ENCODE measurements at places on chromosomes 16 and 17. TPM values are rescaled to one million over a fixed set of nuclear protein-coding genes. Genes with fewer than 3 reads are reported as not detected.

DNA sequence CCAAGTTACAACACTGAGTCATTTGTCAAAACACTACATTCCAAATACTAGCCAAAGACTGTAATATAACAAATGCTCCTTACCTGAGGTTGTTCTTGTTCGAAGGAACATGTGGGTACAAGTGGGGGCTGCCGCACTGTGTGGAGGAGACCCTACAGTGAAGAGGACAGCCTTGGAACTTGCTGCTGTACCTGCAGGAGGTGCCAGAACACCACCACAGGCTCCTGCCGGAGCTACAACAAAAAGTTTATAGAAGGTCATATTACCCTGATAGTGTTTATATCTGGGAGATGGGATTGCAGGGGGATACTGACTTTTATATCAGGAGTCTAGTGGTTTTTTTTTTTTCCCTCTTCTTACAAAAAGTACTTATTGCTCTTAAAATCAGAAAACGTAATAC, 37.8 kb upstream of the ALDH3A1 start:
- no peaks in the 10 kb centered on the region for H3K27me3 ChIP-seq
- H3K4me3 ChIP-seq, result no peak overlapping the region
- H3K4me1 ChIP-seq, result no peaks in the 10 kb centered on the region
- no peak overlapping the region for H3K27ac ChIP-seq
- H3K36me3 ChIP-seq, result no peaks in the 10 kb centered on the region

Gene CCL7
- total RNA-seq, result not detected

DNA sequence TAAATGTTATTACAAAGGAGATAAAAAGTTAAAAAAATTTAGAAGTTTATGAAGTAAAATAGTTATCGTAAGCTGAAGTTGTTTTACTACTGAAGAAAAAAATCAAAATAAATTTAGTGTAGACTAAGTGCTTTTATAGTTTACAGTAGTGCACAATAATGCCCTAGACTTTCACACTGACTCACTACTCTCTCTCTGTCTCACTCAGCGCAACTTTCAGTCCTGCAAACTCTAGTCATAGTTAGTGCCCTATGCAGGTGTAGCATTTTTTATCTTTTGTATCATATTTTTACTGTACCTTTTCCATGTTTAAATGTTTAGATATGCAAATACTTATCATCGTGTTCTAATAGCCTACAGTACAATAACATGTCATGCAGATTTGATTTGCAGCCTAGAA, 17.7 kb upstream of the TOM1L1 start:
- H3K4me3 ChIP-seq, result no peak overlapping the region
- H3K36me3 ChIP-seq, result no peaks in the 10 kb centered on the region
- H3K27ac ChIP-seq, result no peak overlapping the region
- no peaks in the 10 kb centered on the region for H3K4me1 ChIP-seq
- DNase-seq, result no peak

DNA sequence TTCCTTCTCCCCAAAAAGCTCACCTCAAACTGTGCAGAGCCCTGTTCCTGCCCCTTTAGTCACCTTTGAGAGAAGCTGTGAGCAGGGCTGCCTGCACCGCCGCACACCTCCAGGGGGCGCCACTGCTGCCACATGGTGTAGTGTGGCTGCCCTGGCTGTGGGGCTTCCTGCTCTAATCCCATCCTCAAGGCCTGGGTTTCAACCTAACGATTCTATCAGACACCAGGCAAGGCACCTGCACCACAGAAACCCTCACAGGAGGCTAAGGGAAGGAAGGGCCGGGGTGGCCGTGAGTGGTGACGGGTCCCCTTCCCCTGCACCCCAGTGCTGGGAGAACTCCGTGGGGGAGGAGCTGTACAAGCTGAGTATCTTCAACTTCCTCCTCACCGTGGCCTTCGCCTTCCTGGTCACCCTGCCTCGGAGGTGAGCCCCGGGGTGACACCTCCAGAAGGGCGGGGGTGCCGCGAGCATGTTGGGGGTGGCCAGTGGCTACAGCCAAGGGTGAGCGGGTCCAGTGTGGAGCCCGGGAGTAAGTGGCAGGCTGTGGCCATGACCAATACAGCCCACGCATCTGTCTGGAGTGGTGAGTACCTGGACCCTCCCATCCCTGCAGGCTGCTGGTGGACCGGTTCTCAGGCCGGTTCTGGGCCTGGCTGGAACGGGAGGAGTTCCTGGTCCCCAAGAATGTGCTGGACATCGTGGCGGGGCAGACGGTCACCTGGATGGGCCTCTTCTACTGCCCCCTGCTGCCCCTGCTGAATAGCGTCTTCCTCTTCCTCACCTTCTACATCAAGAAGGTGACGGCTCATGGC, 7.0 kb downstream of the TMC8 start:
- H3K27ac ChIP-seq, result no peak overlapping the region
- no peaks in the 10 kb centered on the region for H3K36me3 ChIP-seq
- peaks cover 26% of the 10 kb centered on the region for H3K4me1 ChIP-seq
- H3K4me3 ChIP-seq, result no peak overlapping the region
- peak; percentile 32 for DNase-seq
- no peaks in the 10 kb centered on the region for H3K27me3 ChIP-seq

GRCh38 chr16:25747160-25747758, 55.5 kb downstream of the HS3ST4 start:
- DNase-seq, result no peak
- no peaks in the 10 kb centered on the region for H3K36me3 ChIP-seq
- H3K27ac ChIP-seq, result no peak overlapping the region

DNA sequence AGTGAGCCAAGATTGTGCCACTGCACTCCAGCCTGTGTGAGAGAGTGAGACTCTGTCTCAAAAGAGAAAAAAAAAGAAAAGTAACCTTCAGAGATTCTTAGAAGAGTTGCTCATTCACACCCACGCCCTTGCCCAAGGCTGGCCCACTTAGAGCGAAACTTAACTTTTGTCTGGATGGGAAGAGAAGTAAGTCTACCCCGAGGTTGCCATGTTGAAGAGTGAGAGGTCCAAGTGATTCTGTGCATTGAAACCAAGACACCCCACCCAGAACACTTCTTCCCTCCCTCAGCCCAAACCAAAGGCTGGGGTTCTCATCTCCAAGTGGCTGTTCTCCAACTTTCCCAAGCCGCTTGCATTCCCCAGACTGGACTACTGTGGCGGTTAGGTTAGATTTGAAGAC, 2.4 kb upstream of the CISD3 start:
- DNase-seq, result no peak
- H3K36me3 ChIP-seq, result no peaks in the 10 kb centered on the region
- peak overlapping the region; percentile 33 for H3K27ac ChIP-seq
- no peak overlapping the region for H3K4me3 ChIP-seq
- H3K27me3 ChIP-seq, result no peaks in the 10 kb centered on the region

GRCh38 chr17:64278614-64279013, 15.6 kb upstream of the TEX2 start:
- no peaks in the 10 kb centered on the region for H3K36me3 ChIP-seq
- peak; percentile 20 for DNase-seq
- peaks cover 6% of the 10 kb centered on the region for H3K4me1 ChIP-seq
- H3K4me3 ChIP-seq, result no peak overlapping the region
- no peak overlapping the region for H3K27ac ChIP-seq

DNA sequence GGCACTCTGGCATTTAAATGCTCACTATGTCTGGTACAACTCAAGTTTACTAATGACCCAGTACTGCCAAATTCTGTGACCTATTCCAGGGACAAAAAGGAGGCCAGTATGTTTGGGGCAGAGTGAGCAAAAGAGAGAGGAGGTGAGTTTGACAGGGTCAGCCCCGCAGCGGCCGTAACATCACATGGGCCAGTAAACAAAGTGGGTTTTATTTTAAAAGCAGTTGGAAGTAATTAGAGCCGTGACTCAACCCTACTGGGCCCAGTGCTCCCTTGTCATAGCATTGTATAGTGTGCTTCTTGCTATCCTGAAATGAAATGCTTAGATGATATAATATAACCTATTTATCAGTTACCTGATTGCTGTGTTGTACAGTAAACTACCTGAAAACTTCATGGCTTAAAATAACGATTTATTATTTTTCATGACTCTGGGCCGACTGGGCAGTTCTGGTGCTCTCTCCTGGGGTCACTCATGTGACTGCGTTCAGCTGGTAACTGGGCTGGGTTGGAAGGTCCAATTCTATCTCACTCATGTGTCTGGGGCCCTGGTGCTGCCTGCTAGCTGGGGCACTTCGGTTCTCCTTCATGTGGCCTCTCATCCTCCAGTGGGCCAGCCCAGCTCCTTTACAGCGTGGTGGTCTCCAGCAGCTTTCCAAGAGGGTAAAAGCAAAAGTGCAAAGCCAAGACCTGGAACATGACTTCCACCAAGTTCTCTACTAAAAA, 27.4 kb downstream of the IQCK start:
- H3K27me3 ChIP-seq, result no peaks in the 10 kb centered on the region
- no peaks in the 10 kb centered on the region for H3K36me3 ChIP-seq
- DNase-seq, result no peak

GRCh38 chr17:81561494-81561885, 9.3 kb upstream of the FAAP100 start:
- H3K27me3 ChIP-seq, result no peaks in the 10 kb centered on the region
- H3K27ac ChIP-seq, result no peak overlapping the region
- H3K4me3 ChIP-seq, result no peak overlapping the region
- no peak for DNase-seq
- peaks cover 14% of the 10 kb centered on the region for H3K4me1 ChIP-seq

- no peaks in the 10 kb centered on the region for H3K36me3 ChIP-seq
- H3K27me3 ChIP-seq, result no peaks in the 10 kb centered on the region
- peaks cover 11% of the 10 kb centered on the region for H3K4me1 ChIP-seq
- peak within 1 kb of the TSS; percentile 40 for H3K27ac ChIP-seq
- H3K4me3 ChIP-seq, result peak within 1 kb of the TSS; percentile 30
These were observed at the start of gene ASB16 for GRCh38 chr17:44170499-44171201. Gene ASB16 (plus strand): TSS chr17:44170704. CDS start chr17:44170790, 86 bp downstream.

GRCh38 chr17:41638941-41639340, 14.6 kb upstream of the KRT17 start:
- no peak overlapping the region for H3K4me3 ChIP-seq
- no peaks in the 10 kb centered on the region for H3K36me3 ChIP-seq
- no peak overlapping the region for H3K27ac ChIP-seq
- H3K4me1 ChIP-seq, result no peaks in the 10 kb centered on the region

- no peak overlapping the region for H3K4me3 ChIP-seq
- peaks cover 7% of the 10 kb centered on the region for H3K36me3 ChIP-seq
- peaks cover 9% of the 10 kb centered on the region for H3K4me1 ChIP-seq
- peak; percentile 89 for DNase-seq
- no peaks in the 10 kb centered on the region for H3K27me3 ChIP-seq
These were observed 6.9 kb downstream of the TSC2 start for GRCh38 chr16:2054543-2055245.

- H3K27ac ChIP-seq, result no peak overlapping the region
- no peaks in the 10 kb centered on the region for H3K4me1 ChIP-seq
- no peaks in the 10 kb centered on the region for H3K27me3 ChIP-seq
- DNase-seq, result peak; percentile 60
- no peak overlapping the region for H3K4me3 ChIP-seq
- no peaks in the 10 kb centered on the region for H3K36me3 ChIP-seq
These were observed 5.5 kb upstream of the SLC25A35 start for GRCh38 chr17:8300627-8301242.

Gene BEAN1
- not detected for total RNA-seq

DNA sequence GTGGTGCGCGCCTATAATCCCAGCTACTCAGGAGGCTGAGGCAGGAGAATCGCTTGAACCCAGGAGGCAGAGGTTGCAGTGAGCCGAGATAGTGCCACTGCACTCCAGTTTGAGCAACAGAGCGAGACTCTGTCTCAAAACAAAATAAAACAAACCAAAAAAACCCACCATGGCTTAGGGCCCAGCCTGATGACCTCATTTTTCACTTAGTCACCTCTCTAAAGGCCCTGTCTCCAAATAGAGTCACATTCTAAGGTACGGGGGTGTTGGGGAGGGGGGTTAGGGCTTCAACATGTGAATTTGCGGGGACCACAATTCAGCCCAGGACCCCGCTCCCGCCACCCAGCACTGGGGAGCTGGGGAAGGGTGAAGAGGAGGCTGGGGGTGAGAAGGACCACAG, 1.4 kb upstream of the STH start:
- peaks cover 1% of the 10 kb centered on the region for H3K4me1 ChIP-seq
- H3K27me3 ChIP-seq, result no peaks in the 10 kb centered on the region
- H3K36me3 ChIP-seq, result no peaks in the 10 kb centered on the region
- no peak overlapping the region for H3K27ac ChIP-seq

GRCh38 chr17:21289175-21289901, 4.8 kb downstream of the MAP2K3 start:
- H3K27ac ChIP-seq, result peak overlapping the region; percentile 99
- no peak overlapping the region for H3K4me3 ChIP-seq
- no peaks in the 10 kb centered on the region for H3K27me3 ChIP-seq
- no peaks in the 10 kb centered on the region for H3K36me3 ChIP-seq
- H3K4me1 ChIP-seq, result peaks cover 42% of the 10 kb centered on the region

GRCh38 chr17:63483655-63484575, 7.1 kb downstream of the ACE start:
- H3K36me3 ChIP-seq, result no peaks in the 10 kb centered on the region
- H3K27me3 ChIP-seq, result no peaks in the 10 kb centered on the region
- H3K27ac ChIP-seq, result no peak overlapping the region
- no peak overlapping the region for H3K4me3 ChIP-seq
- DNase-seq, result no peak

Gene LPCAT2
- total RNA-seq, result 6.0 TPM

DNA sequence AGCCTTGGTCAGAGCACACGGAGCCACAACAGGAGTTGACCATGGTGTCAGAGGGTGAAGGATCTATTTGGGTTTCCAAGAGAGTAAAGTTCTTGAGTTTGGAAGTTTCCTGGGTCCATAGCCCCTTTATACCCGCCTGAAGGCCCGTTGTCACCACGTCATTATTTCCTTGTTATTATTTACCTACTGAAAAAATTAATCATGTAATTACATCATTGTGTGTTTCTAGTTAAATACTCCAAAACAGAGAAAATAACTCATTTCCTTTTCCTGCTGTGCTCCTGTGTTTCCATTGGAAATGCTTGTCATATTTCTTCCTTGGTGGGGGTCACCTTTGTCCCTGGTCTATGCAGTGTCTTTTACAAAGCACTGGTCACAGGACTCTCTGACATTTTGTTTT, at the start of gene KRTAP4-8:
Gene KRTAP4-8, minus strand, starts transcription at position 101 of the 400 bp plus-strand sequence. Its CDS starts 58 bp downstream, at position 43.
- H3K4me1 ChIP-seq, result no peaks in the 10 kb centered on the region
- H3K36me3 ChIP-seq, result no peaks in the 10 kb centered on the region
- no peaks in the 10 kb centered on the region for H3K27me3 ChIP-seq
- no peak within 1 kb of the TSS for H3K4me3 ChIP-seq
- DNase-seq, result no peak

DNA sequence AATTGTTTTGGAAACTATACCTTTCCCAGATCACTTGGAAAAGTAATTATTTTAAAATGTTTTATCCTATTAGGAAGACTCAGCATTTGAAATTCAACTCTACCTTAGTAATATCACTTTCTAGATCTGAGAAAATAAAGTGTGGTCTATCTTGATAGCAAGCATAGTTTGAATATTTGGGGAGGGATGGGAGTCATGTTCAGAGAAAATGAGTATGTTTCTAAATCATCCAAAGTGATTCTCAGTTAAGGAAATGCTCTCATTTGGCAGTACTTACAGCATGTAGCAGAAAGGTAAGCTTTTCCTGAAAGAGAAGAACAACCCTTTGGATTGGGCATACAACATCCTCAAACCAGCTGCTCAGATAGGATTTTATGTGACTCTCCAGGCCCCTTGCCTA, 6.9 kb downstream of the C17orf75 start:
- no peaks in the 10 kb centered on the region for H3K36me3 ChIP-seq
- no peak overlapping the region for H3K27ac ChIP-seq
- no peak for DNase-seq
- no peaks in the 10 kb centered on the region for H3K4me1 ChIP-seq
- H3K27me3 ChIP-seq, result no peaks in the 10 kb centered on the region

Gene SPDYE4
- not detected for total RNA-seq
